Smooth muscle cell of the umbilical artery (primary cell): ENCODE measurements at places on chromosomes 12 and 14. TPM values are rescaled to one million over a fixed set of nuclear protein-coding genes. Genes with fewer than 3 reads are reported as not detected.

KCNMB4 gene
- total RNA-seq, result 2.7 and 3.0 TPM in 2 replicates

RPL36AL gene
- total RNA-seq, result 187 and 212 TPM in 2 replicates

MCRS1 gene
- total RNA-seq, result 40.1 and 42.7 TPM in 2 replicates

P2RX2 gene
- total RNA-seq, result not detected in 2 replicates

CBLN3 gene
- 1.7 and 2.7 TPM in 2 replicates for total RNA-seq
